ENCODE measurements at places on chromosomes 2 and 18.

DNA sequence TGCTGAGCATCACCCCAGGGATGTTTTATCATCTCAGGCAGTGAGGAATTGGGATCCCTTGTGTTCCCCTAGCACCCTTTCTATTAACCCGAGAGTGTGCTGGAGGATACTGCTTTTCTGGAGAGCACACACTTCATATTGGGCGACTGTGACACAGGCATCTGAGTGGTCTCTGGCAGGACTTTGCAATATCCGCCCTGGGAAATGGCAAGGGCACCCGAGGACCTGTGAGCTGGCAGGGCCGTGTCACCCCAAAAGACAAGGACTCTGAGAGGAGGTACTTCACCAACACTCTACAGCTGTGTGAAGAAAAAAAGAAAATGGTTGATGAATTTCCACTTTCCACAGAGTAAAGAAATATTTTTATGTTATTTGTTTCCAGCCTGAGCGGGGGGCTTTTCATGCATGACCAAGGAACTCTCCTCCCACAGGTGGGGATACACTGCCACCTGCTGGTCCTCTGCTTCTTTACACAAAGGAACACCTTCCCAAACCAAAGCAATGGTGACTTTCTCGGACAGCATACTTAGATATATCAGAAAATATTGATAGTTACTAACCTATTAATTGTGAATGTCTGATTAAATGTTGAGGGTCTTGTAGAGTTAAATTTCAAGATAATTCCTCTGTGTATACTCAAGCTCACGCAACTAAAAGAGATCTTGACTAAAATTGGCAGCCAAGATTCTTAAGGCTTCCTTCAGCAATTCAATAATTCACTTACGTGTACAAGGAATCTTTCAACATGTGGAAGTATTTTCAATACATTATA is 45.9 kb upstream of the REG3G start:
- ATAC-seq, result no peak

DNA sequence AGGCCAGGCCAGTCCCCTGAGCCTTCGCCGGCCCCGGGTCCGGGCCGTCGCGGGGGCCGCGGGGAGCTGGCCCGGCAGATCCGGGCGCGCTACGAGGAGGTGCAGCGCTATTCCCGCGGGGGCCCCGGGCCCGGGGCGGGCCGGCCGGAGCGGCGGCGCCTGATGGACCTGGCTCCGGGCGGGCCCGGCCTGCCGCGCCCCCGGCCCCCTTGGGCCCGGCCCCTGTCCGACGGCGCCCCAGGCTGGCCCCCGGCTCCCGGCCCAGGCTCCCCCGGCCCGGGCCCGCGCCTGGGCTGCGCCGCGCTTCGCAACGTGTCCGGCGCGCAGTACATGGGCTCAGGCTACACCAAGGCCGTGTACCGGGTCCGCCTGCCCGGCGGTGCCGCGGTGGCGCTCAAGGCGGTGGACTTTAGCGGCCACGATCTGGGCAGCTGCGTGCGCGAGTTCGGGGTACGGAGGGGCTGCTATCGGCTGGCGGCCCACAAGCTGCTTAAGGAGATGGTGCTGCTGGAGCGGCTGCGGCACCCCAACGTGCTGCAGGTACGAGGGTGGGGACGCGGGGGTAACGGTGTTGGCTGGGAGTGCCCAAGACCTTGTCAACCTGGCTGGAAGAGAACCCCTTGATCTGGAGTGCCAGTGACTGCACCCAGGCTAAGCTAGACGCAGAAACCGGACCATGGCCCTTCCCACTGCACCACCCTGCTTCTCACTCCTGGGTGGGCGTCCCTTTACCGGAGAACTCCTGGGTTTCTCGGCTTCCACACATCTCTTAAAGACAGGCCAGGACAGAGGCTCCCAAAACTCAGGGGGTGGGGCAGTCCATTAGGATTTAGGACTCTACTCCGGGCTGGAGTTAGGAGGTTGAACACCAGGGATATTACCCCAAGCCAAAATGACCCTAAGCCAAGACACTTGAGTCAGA is 739 bp downstream of the PKDCC start:
- peak; percentile 36 for ATAC-seq

DNA sequence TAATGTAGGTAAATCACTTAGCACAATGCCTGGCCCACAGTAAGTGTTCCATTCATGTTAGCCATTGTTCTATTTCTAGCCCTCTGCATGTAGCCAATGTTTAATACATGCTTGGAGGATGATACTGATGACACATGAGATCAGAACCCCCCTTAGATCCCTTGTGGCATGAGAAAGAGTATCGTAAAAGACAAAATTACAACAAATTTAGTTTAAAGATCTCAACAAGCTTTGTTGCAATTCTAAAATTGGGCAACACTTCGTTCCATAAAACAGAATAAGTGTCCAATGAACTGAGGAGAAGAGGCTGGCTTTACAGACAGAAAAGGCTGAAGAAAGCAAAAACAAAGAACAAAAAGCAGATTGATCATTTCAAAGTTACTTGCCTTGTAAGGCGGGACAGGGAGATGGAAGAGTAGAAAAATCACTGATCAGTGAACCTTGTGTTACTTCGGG is 148.7 kb upstream of the SLC1A4 start:
- ATAC-seq, result no peak

- peak; percentile 13 for ATAC-seq
These were observed 202.1 kb upstream of the HS6ST1 start for GRCh38 chr2:128520791-128521190.

DNA sequence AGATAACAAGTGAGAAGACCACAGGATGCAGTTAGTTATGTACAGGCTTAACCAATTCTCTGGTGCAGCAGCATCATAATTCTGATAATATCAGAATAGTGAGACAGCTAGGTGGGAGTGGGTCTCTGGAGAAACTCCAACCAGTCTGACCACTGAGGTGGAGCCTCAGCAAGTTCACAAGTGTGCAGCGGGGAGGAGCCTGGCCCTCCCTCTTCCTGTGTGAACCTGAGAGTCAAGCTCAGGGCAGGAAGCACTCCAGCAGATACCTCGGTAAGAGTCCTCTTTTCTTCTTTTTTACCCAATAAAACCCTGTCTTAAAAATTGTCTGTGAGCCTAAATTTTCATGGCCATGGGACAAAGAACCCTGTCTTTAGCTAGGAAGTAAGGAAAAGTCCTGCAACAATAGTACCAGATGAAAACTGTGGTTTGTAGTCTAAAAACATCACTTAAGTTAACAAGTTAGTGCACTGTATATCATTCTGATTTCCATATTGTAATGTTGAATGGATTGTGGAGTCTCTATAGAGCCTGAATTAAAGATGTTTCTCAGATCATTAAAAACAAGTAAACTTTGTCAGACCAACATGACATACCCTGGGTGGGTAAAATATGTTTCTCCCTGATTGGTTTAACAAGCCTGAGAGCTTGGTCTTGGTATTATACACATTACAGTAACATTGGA is 370.8 kb downstream of the TMEM182 start:
- ATAC-seq, result no peak

DNA sequence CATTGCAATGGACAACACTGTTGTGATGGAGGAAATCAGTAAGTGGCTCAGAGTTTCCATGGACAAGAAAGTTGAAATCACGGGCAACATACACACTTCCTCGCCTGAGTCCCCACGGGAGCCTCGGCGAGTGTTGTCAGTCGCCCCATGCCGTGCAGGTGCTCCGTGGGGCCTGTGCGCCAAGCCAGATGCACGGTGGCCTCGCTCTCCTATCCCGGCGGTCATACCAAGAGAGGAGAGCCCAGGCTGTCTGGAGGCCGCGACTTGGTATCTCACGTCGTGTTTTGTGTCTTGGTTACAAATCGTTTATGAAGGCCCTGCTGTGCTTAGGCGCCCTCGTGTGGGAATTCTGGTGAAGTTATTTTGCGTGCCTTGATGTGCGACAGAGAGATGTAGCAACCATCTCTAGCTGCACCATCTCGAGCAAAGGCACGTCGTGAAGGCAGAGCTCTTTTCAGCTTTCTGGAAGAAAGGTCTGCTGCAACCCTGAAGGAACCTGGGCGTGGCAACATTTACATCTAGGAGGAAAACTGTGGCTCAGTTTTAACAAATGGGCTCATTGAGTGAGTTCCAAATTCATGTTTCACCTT is 21.8 kb downstream of the ATG4B start:
- ATAC-seq, result peak; percentile 54

GRCh38 chr2:240074545-240074944 is 21.2 kb upstream of the OR6B3 start:
- no peak for ATAC-seq

DNA sequence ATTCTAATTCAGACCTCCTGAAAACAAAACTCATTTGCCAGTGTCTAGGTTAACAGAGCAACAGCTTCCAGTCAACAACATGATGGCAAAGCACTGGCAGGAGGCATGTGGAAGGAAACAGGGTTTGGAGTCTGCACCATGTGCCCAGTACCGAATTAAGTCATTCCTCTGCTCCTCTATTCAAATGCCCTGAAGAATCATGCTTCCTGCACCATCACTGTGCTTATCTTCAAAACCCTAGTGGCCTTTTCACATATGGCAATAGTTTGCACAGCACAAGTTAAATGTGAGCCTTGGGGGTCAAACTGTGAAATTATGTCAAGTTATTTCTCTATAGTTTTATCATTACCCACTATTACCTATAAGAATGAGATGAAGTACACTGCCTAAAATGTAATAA is 75.4 kb upstream of the GRB14 start:
- ATAC-seq, result no peak

Measured in esophagus mucosa (tissue), 1 donor.